ENCODE measurements at places on chromosomes 1 and 21.

- no peak for DNase-seq
Measured at GRCh38 chr1:178098262-178098661, 4.4 kb downstream of the RASAL2 start.

- peak; percentile 60 for DNase-seq
Measured at GRCh38 chr1:156461781-156462647, 38.6 kb downstream of the MEF2D start.

- DNase-seq = no peak
Measured at GRCh38 chr1:60589046-60589748, 493.2 kb upstream of the NFIA start.

GRCh38 chr1:168243636-168244212 is 17.9 kb downstream of the SFT2D2 start:
- no peak for DNase-seq

GRCh38 chr1:37038227-37039093 is 4.1 kb upstream of the GRIK3 start:
- no peak for DNase-seq

- no peak for DNase-seq
Measured at GRCh38 chr1:204316164-204316563, 43.6 kb downstream of the PLEKHA6 start.
